Stimulated activated CD4-positive, alpha-beta T cell treated with anti-CD3 and anti-CD28 coated beads, Interleukin-1b, Interleukin-23, amount 100 ng/mL, for 1 hour (primary cell): ENCODE measurements at places on chromosomes 1 and 21.

- DNase-seq: no peak
These were observed 20.4 kb upstream of the UBXN10 start for GRCh38 chr1:20165522-20165951.

- no peak for DNase-seq
These were observed 258.2 kb upstream of the C1orf105 start for GRCh38 chr1:172162236-172162635.

DNA sequence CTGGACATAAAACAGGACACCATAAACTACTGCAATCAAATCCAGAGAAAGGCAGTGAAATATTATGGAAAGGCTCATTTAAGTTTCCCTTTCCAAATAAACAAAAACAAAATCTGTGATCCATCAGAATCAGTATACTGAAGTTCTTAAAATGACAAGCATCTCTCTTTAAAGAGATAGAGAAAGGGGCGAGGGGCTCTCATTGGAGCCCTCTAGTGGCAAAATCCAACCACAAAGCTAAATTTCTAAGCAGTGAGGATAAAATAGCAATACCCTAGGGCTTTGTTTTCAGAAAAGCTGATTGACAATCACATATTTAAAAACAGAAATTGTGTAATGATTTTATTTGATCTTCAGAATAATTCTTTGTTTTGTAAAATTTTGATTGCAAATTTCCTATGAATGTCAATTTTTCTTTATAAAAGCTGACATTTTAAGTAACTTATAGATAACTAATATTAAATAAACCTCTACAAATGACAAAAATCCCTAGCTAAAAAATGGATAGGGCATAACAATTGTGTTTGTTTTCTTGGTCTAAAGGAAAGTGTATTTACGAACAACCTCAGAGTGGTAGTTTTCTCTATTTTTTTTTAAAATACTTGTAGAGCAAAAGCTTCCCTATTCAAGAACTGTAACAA is 138.2 kb downstream of the COL24A1 start:
- no peak for DNase-seq

DNA sequence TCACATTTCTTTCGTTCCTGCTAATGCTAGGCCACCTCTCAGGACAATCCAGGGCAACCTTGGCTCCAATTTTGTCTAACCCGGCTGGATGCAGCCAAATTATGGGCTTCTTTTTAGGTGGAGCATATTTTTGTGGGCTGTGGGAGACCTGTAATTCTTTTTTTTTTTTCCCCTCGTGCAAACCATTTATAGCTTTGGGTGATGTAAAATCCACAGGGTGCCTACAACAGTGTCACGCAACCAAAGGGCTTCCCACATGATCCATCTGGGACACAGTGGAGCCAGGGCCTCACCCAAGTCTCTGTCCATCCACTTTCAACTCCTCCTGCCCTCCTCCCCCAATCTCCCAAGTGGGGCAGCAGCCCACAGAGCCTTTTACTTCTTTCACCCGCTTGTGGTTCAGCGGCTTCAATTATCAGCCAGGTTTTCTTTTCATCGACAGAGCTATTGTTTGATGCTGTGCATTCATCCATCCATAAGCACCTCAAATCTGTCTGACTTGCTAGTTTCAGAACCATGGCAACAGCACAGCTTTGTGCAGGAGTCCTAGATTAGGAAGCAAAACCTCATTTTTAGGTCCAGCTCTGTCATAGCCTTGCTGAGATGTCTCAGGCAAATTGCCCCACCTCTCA is 10.0 kb upstream of the OVAAL start:
- DNase-seq: no peak

- peak; percentile 33 for DNase-seq
These were observed 51.4 kb downstream of the KIF21B start for GRCh38 chr1:200971955-200972711.

DNA sequence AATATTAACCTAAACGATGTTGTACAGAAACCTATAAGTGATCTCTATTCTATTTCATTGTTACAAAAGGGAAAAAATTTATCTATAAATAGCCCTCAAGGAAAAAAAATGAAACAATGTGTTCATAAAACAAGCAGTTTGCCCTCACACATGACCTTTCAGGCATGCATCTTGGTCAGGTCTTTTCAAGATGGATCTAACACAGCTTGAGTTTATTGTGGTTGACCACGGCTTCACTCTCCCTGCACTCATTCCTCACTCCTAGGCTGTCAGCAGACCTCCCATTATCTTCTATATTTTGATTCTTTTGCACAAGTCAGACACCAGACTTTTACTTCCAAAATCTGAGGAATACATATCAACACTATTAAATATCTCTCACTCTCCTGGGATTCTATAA is 544.3 kb downstream of the KCNT2 start:
- no peak for DNase-seq

- no peak for DNase-seq
These were observed 8.7 kb downstream of the RNF220 start for GRCh38 chr1:44413740-44414139.

DNA sequence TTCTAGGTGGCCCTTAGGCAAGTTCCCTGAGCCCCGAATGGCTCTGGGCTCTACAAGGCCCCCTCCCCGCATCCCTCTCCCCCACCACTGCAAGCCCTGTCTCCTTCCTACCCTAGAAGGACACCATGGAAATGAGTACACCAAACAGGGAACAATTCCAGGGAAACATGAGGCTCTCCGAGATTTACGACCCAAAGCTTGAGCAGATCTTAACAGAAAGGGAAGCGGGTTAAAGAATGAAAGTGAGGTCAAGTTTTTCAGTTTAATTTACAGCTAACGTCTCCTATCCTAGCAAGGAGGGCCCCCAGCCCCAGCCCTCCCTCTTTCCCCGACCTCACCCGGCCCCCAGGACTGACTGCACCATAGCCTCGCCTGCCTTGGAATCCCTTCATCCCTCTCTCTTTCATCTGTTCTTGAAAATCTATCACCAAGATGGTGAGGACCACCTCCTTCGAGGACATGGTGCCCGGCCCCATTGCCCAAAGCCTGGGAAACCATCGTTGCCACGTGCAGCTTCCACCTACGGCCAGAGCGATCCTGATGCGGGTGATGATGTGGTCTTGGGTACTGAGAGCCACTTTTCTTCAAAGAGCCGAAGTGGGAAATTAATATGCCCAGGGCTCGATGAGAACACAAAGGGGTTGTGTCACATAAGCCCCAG is 30.5 kb downstream of the SIM2 start:
- no peak for DNase-seq

- DNase-seq: no peak
These were observed 13.5 kb downstream of the TTC22 start for GRCh38 chr1:54787604-54788003.

DNA sequence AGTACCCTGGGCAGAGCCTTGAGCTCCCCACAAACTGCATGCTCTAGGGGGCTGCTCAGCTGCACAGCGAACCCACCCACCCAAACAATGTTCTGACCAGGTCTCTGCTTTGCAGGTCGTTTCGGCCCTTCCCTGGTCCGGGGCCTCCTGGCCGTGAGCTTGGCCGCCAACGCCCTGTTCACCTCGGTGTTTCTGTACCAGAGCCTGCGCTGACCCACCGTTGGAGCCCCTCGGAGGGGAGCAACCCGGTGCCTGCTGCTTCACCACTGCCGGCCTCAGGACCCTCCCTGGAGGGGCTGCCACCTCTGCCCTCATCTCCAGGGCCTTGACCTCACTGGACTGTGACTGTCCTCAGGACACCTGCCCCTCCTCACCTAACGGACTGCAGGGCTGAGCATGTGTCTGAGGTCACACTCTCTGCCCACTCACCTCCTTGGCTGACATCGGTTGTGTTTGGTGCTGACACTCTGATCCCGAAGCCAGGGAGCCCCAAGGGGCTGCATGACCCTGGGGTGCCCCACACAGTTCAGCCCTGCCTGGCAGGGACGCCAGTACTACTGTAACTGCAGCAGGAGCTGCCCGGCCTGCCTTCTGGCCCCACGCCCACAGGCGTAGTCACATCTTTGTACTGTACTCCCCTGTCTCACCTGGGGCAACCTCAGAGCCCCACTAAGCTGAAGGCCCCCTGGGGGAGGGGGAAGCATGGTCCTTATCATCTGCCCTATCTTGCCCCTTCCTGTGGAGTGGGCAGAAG is 24.3 kb downstream of the TMEM201 start:
- DNase-seq: no peak

DNA sequence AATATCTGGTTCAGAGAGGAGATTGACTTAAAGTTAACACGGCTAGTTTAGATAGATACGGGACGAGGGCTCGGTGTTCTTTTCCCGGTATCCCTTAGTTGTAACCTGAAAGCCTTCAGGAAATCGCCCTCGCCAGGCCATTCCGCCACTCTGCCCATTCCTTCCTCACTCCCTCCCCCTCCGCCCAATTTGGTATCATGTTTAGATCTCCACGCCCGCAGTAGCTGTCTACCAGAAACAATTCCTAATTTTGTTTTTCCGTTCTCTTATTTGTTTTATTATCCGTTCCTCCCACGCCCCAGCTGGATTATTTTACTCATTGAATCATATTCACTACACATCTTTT is 685 bp upstream of the VAMP4 start:
- DNase-seq: no peak

DNA sequence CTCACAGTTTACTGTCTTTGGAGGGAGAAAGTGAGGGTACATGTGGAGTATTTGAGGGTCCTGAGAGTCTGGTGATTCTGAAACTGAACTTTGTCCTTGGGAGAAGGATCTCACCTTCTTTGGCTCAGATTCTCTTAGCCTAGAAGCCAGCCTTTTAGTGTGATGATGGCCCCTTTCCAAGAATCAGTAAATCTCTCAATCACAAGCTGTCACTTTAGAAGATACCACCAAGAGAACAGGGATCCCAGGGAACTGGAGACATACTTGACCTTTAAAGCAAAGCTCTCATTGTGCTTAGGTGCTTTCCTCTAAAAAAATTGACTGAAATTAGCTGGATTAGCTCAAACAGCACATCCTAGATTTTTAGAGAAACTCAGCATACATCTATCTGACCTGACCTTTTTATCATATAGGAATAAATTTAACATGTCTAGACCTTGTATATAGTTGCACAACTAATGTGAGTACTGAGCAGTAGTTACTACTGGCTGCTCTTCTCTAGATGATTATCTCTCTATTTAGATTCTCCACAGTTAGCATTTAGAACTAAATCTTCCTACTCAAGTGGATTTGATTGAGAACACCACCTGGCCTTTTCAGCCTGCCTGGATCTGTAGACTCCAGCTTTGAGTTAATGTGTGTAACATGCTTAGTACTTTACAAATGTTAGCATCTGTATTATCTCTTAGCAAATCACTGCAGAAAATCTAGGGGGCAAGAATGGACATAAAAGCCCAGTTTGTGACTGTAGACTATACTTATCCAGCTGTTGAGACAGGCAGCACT is 157.7 kb downstream of the MAST2 start:
- DNase-seq: no peak

GRCh38 chr1:231091831-231092301 is 51.8 kb upstream of the FAM89A start:
- no peak for DNase-seq

DNA sequence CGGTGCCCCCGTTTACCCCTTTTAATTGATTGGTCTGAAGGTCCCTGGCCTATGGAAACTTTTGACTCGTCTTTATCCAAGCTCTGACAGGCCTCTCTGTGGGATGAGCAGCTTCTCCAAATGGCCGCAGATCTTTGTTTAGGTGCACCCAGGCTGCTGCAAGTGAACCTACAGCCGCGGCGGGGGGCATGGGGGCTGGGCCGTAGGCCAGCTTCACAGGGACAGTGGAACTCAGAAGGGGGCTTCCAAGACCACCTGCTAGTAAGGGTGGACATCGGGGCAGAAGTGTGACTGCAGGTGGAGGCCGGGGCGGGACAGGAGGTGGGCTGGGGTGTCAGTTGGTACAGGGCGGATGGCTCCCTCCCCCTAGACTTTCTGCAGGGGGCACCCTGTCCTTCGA is 257.5 kb downstream of the SIPA1L2 start:
- no peak for DNase-seq

DNA sequence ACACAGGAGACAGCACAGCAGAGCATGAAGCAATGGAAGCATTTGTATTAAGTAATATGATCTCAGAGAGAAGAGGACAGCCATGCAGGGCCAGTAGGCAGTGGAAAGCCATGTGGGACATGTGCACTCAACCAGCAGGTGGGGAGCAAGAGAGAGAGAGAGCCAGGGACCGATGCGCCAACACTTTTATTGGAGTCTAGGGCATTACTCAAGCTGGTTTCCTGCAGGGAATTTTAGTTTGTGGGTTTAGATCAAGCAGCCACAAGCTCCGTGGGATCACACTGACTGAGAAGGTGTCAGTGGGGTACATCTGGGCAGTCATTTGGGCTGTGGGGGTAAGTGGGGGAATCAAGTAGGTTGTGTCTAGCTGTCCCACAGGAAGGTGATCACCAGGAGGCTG is 137.1 kb downstream of the PCBP3 start:
- DNase-seq: no peak

- peak; percentile 60 for DNase-seq
These were observed 2.8 kb upstream of the EYA3 start for GRCh38 chr1:28091043-28091781.

GRCh38 chr1:111204983-111205713 is 4.7 kb upstream of the DENND2D start:
- DNase-seq: no peak

GRCh38 chr1:160682983-160683865 is 28.4 kb downstream of the CD48 start:
- DNase-seq: no peak

- no peak for DNase-seq
These were observed 47.4 kb downstream of the SLC30A10 start for GRCh38 chr1:219880765-219881457.

DNA sequence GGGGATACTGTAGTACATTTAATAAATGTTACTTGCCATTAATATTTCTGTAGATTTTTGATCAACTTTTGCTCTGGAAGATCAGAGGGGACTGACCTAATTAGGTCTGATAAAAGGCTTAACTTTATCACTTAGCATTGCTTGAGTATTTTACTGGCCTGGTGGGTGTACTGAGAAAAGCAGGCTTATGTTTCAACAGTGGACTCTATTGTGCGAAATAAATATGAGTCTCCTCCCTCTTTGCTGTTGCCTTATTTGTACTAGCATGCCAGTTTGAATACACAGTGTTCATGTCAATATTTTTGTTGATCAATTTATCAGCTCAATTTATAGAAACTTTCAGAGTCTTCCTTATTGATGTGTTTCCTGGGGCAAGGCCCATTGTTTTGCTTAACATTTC is 49.1 kb downstream of the EBNA1BP2 start:
- DNase-seq: no peak

DNA sequence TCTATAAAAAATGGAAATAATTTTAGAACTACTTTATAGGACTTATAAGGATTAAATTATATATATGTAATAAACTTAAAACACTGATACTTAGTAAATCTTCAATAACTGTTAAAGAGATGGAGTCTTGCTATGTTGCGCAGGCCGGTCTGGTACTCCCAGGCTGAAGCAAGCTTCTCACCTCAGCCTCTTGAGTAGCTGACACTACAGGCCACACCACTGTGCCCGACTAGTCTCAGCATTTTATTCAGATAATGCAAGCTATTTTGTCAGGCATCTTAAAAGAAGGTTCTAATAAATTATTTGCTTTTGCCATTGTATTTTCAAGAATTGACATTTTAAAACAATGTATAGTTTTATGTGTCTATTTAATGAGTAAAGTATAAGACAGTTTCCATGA is 20.8 kb downstream of the CNST start:
- DNase-seq: no peak
